ENCODE measurements at places on chromosomes 12 and 14. TPM values are rescaled to one million over a fixed set of nuclear protein-coding genes. Genes with fewer than 3 reads are reported as not detected.

ANKLE2 gene
- total RNA-seq = 45.1 TPM

APOF gene
- not detected for total RNA-seq

ANKRD33 gene
- not detected for total RNA-seq

IRAK4 gene
- 12.2 TPM for total RNA-seq

- peak; percentile 75 for DNase-seq
These were observed 20.8 kb upstream of the PYROXD1 start for GRCh38 chr12:21416511-21417121.

DNA sequence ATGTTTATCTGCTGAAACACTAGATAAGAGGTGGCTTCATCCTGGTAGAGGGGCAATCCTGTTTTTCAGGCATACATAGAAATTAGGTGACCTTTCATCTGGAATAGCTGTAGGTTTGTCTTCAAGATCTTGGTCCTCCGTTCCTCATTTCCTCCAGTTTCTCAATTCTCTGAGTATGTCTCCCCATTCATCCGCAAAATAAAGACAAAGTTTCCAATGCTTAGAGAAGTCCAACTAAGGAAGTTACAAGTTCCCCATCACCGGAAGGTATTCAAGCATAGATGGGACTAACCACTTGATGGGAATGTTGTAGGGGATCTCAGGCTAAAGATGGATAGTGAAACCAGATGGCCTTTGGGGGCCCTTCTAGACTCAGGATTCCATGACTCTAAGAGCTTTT is 34.3 kb downstream of the ERG28 start:
- no peak for DNase-seq

DNA sequence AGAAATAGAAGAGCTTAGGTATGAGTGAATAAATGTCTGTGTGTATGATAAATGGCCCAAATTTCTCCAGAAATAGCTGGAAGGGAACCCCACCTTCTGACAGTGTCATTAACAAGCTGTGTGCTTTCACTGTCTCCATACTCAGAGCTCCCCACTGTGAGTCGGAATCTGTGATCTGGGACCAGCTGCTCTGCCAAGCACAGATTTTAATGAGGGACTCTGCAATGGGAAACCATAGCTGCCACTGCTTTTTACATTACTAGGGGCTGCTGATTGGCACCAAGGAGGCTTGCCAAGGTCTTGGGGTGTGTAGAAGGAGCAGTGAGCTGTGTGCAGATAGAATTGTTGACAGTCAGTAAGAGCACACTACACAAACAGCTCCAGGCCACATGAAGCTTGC is 244.2 kb upstream of the CCDC196 start:
- no peak for DNase-seq

- no peak for DNase-seq
These were observed 161.3 kb downstream of the RPL10L start for GRCh38 chr14:46490238-46490685.

GRCh38 chr12:9796971-9797370 is 30.3 kb upstream of the KLRF1 start:
- no peak for DNase-seq
